Cardiac septum (tissue), 1 donor: ENCODE measurements at places on chromosomes 6 and 20. TPM values are rescaled to one million over a fixed set of nuclear protein-coding genes. Genes with fewer than 3 reads are reported as not detected.

DNA sequence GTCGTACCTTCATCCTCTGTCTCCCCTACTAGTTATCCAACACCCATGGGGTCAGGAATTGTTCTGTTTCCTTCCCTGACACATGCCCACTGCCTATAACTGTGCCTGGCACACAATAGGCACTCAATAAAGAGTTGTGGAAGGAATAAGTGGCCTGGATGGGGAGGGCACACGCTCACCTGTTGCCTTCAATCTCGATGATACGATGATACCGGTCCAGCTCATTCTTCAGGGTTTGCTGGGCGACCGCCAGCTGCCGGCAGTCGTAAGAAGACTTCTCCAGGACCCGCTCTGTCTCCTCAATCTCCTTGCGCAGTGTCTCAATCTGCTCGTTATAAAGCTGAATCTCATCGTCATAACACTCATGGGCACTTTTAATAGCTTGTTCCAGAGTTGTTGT, 32.5 kb downstream of the BFSP1 start:
- no peak for DNase-seq

DNA sequence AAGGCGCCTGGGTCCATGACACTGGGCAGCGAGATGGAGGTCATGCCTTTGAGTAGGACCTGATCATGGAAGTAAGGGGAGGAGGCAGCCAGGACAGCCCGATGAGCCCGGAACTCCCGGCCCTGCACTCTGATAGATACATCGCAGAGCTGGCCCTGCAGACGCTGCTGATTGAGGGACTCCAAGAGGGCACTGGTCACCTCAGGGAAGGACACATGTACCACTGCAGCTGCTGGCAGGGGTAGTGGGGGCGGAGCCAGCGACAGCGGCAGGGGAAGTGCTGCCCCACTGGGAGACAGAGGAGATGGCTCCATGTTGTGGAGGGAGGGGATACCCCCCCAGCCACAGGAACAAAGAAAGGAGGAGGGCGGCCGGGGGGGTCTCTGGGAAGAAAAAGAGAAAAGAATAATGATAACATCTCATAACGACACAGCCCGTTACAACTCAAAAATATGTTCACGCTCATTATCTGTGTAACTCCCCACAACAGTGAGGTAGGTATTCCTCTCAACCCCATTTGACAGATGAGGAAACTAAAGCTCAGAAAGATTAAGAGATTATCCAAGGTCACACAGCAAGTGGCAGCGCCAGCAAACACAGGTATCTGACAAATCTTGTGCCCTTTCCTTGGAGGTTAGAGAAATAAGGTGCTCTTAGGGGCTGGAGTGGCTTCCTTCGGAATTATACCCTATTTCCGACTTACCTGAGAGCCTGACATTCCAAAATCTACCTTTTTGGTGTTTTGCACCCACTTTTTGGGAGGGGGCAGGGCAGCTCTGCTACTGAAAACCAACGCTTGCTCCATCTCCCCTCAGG, 733 bp downstream of the ZBTB22 start:
- DNase-seq: no peak

The ZNF76 gene
- total RNA-seq: 39.9 TPM

- no peak for DNase-seq
Measured at GRCh38 chr20:805713-806112, 27.8 kb upstream of the FAM110A start.

- DNase-seq: no peak
Measured at GRCh38 chr6:149064001-149064659, 253.4 kb upstream of the TAB2 start.

The ECHDC1 gene
- total RNA-seq: 34.4 TPM

DNA sequence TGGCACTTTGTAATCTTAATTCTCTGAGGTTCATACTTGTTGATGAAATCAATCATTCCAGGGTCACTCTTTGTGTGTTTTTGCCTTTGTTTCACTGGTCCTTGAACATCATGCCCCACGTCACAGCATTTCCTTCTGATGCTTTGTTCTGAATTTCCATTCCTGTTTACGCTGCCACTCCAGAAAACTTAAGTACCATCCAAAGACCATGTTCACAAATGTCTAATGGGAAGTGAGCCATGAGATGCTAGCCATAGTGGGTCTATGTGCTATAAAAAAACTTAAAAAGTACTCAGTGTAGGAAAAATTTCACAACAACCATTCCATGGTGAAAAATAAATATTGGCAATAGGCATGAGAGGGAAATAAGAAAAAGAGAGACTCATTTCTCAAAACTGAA, 232.0 kb downstream of the IBTK start:
- DNase-seq: no peak
